Stimulated activated naive B cell treated with anti-CD40 and anti-IgM and Interleukin-4, amounts not matched to agents 10 μg/mL and 1 μg/mL and 100 μg/mL, for 72 hours (primary cell): ENCODE measurements at places on chromosomes 2 and 18.

DNA sequence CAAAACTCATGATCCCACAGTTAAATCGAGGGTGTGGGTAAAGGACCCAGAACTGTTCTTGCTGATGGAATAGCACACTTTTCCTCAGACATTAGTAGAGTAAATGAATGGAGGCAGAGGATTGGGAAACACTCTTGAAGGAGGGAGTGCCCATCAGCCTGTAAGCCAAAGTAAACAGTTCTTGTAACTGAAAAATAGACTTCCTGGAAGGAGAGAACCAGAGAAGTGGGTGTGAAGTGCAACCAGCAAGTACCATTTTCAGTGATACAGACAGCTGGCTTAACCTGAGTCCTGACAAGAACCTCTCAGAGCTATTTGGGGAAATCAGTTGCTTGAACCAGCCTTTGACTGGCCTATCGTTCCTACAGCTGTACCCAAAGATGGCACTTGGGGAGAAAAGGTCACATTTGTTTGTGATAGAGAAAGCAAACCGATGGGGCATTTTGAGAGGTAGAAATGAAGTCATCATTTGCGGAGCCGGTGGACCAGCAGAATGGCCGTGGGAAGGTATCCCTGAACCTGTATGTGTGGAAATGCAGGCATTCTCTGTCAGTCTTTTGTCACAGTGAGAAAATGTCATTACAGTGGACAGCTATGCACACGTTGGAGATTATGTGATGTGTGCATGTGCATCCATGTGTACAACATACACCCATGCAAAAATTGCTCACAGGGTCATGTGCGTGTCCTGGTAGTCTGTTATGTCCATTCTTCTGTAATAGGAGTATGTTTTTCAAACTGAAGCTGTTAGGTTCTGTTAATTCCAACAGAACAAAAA lies 17.8 kb downstream of the CRIM1 start:
- no peaks in the 10 kb centered on the region for H3K27me3 ChIP-seq
- H3K36me3 ChIP-seq: no peaks in the 10 kb centered on the region
- DNase-seq: no peak
- H3K27ac ChIP-seq: no peak overlapping the region
- H3K4me3 ChIP-seq: no peak overlapping the region

DNA sequence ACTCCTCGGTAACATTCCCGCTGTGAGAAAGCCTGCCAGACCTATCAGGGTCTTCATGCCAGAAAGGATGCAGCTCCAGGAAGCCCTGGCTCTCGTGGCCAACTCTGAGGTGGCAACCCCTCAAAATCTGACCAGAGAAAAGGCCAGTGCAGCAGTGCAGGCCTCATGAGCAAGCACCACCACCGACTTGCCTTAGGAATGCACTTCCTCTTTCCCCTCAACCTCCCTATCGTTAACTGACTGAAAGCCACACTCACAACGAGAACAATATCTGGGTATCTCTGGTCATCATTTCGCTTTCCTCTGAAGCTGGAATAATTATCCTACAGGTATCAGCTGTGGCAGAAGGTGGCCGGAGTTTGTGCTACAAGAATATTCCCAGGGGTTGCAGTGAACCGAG lies 101.4 kb upstream of the POU3F3 start:
- no peak overlapping the region for H3K27ac ChIP-seq
- no peak overlapping the region for H3K4me3 ChIP-seq
- DNase-seq: no peak
- H3K4me1 ChIP-seq: no peaks in the 10 kb centered on the region
- peaks cover 17% of the 10 kb centered on the region for H3K27me3 ChIP-seq
- no peaks in the 10 kb centered on the region for H3K36me3 ChIP-seq

- DNase-seq: no peak
- H3K27me3 ChIP-seq: peaks cover 40% of the 10 kb centered on the region
- H3K4me1 ChIP-seq: peaks cover 8% of the 10 kb centered on the region
- no peak overlapping the region for H3K27ac ChIP-seq
Observed at GRCh38 chr2:20229322-20230113, 4.6 kb upstream of the SDC1 start.

GRCh38 chr18:3329471-3329870 lies 67.5 kb downstream of the MYL12B start:
- H3K4me3 ChIP-seq: no peak overlapping the region
- no peak for DNase-seq
- H3K27ac ChIP-seq: no peak overlapping the region
- no peaks in the 10 kb centered on the region for H3K36me3 ChIP-seq
- no peaks in the 10 kb centered on the region for H3K4me1 ChIP-seq

DNA sequence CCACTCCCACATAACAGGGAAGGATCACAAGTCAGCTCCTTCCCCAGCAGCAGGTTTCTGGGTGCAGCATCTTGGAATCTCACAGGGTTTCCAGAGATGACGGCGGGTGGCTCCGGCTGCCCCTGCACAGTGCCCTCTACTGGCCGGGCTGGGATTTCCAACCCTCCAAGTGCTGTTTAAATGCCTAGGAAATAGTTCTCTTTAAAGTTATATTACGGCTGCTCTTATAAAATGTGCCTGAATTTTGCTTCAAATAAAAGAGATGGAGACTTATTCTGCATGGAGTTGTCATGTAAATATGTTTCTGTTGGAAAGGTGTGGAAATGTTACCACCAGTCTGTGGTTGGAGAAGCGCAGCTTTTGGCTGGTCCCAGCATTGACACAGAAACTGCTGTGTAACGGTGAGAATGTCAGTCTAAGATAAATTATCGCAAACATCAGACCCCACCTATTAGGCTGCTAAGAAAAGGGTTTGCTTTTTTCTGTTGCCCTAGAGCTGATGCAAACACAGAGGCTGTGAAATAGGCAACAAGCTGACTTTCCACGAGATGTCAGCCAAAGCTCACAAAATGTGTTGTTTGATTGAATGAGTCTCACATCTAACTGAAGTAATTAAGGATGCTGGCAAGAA lies 3.3 kb upstream of the HJURP start:
- H3K27me3 ChIP-seq: peaks cover 6% of the 10 kb centered on the region
- peaks cover 7% of the 10 kb centered on the region for H3K4me1 ChIP-seq
- H3K4me3 ChIP-seq: no peak overlapping the region
- no peak for DNase-seq
- H3K27ac ChIP-seq: no peak overlapping the region

DNA sequence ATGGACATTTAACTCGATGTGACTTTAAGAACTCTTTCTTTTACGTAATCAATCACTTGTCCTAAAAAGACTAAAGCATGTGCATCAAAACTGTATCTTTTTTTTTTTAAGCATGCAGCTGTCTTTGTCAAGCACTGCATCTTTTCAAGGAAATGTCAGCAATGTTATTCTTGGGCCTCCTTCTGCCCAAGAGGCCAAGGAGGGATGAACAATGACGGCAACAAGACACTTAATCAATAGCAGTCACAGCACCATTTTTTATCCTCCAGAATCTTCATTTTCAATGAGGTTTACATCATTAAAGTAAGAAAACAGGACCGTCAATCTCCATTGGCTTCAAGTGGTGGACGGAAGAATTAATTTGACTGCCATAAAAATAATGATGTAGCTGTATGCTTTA lies 253.8 kb downstream of the AFF3 start:
- no peak for DNase-seq
- H3K4me3 ChIP-seq: no peak overlapping the region
- H3K4me1 ChIP-seq: peaks cover 25% of the 10 kb centered on the region
- no peaks in the 10 kb centered on the region for H3K27me3 ChIP-seq
- no peak overlapping the region for H3K27ac ChIP-seq
- H3K36me3 ChIP-seq: peaks cover 44% of the 10 kb centered on the region
